ENCODE measurements at places on chromosomes 6 and 20.

DNA sequence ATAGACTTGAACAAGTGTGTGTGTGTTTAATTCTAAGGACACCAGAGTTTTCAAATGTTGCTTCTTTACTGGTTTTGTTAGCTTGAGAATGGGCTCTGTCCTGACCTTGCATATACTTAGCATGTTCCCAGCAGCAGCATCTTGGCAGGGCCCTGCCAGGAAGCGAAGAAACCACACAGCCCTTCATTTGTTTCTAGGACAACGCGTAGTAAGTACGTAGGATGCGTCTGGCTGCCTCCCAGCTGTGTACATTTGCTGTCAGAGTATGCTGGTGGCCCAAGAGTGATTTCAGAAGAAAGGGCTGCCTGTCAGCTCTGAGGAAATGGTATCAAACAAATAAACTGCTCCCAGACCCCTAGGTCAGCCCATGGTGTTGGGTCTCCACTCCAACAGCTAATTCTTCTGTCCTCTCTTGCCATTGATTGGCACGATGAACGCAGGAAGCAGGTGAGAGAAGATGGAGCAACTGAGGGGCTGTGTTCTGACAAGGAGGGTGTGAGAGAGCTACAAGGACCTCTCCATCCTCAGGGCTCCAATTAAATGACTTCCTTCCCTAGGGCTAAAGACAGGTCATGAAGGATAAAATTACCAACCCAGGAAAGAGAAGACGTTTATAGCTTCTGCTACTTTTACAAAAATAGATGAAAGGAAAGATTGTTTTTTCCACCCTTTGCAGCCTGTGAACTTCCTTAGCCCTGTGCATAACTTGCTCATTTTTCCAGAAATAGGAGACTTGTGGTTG, 55.9 kb upstream of the HDDC2 start:
- no peak for DNase-seq

DNA sequence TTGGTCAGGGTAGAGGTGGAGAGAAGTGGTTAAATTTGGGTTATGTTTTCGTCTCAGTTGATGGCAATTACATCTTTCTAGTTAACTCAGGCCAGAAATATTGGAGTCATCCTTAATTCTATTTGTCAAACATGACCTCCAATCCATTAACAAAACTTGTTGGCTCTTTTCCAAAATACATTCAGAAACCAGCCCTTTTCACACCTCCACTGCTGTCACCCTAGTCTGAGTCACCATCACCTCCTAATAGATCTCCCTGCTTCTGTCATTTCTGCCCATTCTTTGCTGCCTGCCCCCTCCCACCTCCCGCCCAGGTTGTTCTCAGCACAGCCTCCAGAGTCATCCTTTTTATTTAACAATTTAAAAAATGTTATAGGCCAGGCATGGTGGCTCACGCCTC, 3.0 kb upstream of the ABCF1 start:
- no peak for DNase-seq

- DNase-seq = no peak
Measured at GRCh38 chr6:87183687-87184086, 28.3 kb downstream of the ZNF292 start.

DNA sequence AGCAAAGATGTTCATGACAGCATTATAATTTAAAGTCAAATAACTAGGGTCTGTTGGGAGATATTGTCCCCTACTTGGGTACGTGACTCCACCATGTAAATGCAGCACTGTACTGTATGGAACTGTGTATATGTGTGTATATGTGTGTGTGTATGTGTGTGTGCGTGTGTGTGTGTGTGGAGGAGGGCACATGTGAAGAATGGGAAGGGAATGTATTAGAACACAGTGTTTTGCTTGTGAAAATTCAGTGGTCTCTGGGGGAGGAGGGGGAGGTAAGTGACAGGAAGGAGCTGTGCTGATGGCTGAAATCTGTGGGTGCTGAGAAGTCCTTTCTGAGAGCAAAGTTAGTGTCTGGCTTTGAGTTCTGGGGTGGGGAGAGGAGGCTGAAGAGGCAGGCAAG, 23.9 kb upstream of the VEGFA start:
- no peak for DNase-seq

DNA sequence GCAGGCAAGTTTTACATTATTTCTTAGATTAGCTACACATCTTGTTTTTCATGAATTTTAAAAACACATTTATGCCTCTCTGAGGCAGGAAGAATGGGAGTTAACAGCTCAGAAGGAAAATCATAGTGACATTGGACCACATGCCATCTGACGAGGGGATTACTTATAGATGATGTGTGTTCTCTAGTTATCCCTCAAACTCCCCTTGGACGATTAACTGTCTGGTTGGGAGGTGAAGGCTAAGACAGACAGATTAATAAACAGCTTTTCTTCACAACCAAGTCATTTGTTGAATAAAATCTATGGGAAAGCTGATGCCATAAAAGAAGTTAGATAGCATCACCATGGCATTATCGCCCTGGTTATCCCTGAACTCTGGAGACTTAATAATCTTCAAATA, 80.0 kb upstream of the PREP start:
- DNase-seq = no peak

DNA sequence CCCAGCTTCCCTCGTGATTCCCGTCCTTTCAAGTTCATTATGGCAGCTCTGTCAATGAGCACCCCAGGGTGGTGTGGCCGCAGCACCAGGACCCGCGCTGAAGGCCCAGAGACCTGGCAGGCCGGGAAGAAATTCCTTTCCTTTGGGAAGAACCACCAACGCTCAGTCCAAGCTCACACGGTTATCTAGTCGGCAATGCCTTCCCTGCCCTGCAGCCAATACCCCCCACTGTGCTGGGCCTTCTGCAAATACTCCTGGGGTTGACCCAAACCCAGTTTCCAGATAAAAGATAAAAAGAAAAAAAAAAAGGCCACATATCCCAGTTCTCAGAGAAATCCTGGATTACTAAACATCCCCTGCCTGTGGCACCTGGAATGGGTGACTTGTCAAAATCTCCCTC, 28.7 kb downstream of the PXDC1 start:
- no peak for DNase-seq

DNA sequence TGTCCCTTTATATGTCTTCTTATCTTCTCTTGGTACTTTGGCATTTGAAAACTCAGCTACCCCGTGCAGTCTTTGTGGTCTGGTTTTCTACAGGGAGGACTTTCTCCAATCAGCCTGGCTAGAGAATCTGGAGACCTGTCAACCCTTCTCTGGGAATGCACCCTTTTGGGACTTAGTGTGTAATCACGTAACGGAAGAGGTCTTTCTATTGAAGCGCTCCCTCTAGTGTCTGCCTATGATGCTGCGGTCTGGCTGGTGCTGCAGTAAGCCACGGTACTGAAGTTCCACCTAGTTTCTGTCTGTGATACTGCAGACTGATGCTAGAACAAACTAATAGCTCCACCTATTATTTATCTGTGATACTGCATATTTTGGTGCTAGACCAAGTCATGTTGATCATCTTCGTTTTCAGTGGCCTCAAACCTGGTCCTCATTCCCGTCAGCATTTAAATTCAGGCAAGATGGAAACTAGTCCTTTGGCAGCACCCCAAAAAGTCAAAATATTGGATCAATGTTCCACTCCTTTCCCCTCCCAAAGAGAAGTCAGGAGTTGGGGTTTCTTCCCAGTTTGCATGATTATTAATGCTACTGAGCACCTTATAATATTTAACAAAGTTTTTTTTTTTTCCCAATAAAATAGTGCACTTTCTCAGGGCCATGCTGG, 12.5 kb upstream of the SIRPB2 start:
- DNase-seq = peak; percentile 98

- no peak for DNase-seq
Measured at GRCh38 chr6:124436803-124437202, 525.4 kb upstream of the RNF217 start.

- peak; percentile 78 for DNase-seq
Measured at GRCh38 chr20:1469925-1470571, 3.4 kb upstream of the NSFL1C start.

DNA sequence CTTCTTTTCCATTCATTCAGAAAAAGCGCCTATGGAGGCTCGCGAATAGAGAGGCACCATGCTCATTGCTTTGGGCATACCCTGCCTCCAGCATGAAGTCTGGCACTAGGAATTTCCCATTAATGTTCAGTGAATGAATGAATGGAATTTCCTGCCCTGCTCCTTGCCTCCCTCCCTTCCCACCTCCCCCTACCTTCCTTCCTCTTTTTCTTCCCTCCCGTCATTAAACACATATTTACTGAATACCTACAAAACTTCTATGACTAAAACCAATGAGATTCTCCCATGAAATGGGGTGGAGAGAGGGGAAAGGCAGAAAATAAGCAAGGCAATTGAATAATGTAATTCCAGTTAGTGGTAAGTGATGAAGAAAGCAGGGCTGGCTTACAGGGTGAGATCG, 213.8 kb upstream of the AGPAT4 start:
- DNase-seq = no peak

DNA sequence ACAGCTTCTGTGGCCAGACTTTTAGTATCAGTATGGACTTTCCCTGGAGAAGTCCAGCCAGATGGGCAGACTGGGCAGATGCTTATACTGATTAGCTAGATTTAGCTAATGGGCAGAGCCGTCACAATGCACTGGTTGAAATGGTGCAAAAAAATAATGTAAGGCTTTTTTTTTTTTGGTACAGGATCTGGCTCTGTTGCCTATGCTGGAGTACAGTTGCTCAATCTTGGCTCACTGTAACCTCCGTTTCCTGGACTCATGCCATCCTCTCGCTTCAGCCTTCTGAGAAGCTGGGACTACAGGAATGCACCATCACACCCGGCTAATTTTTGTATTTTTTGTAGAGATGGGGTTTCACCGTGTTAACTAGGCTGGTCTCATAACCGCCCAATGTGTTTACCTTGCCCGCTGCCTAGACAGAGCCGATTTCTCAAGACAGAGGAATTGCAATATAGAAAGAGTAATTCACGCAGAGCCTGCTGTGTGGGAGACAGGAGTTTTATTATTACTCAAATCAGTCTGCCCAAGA, 16.4 kb upstream of the KIFC1 start:
- no peak for DNase-seq

DNA sequence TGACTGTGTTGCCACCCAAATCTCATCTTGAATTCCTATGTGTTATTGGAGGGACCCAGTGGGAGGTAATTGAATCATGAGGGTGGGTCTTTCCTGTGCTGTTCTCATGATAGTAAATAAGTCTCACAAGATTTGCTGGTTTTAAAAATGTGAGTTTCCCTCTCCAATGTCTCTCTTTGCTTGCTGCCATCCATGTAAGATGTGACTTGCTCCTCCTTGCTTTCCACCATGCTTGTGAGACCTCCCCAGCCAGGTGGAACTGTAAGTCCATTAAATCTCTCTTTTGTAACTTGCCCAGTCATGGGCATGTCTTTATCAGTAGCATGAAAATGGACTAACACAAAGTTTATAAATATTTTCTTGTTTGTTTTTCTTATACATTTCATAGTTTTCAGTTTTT, 990.5 kb upstream of the CITED2 start:
- no peak for DNase-seq

GRCh38 chr20:31485450-31486339, 10.6 kb downstream of the REM1 start:
- no peak for DNase-seq

DNA sequence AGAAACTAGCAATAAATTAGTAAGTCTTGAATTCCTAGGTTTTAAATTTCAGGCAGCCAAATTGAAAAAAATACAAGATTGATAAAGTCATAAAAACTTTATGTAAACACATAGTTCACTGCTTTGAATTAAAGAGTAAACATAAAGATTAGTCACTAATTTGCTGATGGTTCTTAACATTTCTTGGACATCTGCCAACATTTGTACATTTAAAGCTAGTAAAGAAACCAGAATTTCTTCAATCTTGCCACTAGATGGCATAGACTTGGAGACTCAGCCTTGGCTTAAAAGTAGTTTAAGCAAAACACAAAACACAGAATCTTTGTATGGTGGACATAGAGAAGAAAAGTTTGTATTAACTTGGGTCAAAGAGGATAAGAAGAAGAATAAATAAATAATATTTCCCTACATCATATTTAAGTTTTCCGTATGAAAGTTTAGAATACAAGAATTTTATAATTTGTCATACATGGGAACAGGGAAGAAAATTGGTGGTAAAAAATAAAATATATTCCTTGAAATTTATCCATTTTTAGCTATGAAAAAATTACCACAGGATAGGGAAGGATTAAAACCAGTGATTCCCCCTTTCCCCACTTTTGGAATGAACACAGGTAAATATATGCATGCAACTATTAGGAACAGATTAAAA, 41.7 kb upstream of the FAM135A start:
- DNase-seq = peak; percentile 57

- DNase-seq = no peak
Measured at GRCh38 chr6:90859056-90859455, 272.2 kb upstream of the MAP3K7 start.

Data from NCI-H526 treated with DMSO at 0.1 percent for 48 hours (cell line).